ENCODE measurements at places on chromosomes 7 and 10. TPM values are rescaled to one million over a fixed set of nuclear protein-coding genes. Genes with fewer than 3 reads are reported as not detected.

The BTBD16 gene
- not detected for total RNA-seq

The CHAT gene
- total RNA-seq = not detected

The GIMAP7 gene
- 203 TPM for total RNA-seq

The MNX1 gene
- total RNA-seq = not detected

The FAM24B gene
- total RNA-seq = 19.1 TPM

The HIF1AN gene
- total RNA-seq = 52.3 TPM

The RAMP3 gene
- not detected for total RNA-seq

The UTF1 gene
- total RNA-seq = not detected

The ABCB1 gene
- total RNA-seq = 35.0 TPM

The SHH gene
- total RNA-seq = not detected

The MXI1 gene
- total RNA-seq = 29.8 TPM

The CALHM3 gene
- 0.67 TPM for total RNA-seq

The CYP3A5 gene
- not detected for total RNA-seq

The ATP6V0A4 gene
- total RNA-seq = not detected

The PNLIPRP3 gene
- total RNA-seq = not detected

The GIMAP2 gene
- 139 TPM for total RNA-seq

The MARCHF5 gene
- 27.2 TPM for total RNA-seq

The POLD2 gene
- 99.4 TPM for total RNA-seq

The ZNF804B gene
- total RNA-seq = not detected

The MRLN gene
- not detected for total RNA-seq

The LEP gene
- not detected for total RNA-seq

The ELFN1 gene
- total RNA-seq = not detected

The EBF3 gene
- not detected for total RNA-seq

The TAS2R4 gene
- total RNA-seq = 1.9 TPM

The SMIM30 gene
- 23.9 TPM for total RNA-seq

The BCL7B gene
- 64.1 TPM for total RNA-seq

The STEAP2 gene
- total RNA-seq = not detected

Data from activated naive CD8-positive, alpha-beta T cell treated with anti-CD3 and anti-CD28 coated beads, Interleukin-2, amount 10 ng/mL, durations not matched to agents 7 days and 5 days (primary cell).